ENCODE measurements at places on chromosomes 3 and 15.

DNA sequence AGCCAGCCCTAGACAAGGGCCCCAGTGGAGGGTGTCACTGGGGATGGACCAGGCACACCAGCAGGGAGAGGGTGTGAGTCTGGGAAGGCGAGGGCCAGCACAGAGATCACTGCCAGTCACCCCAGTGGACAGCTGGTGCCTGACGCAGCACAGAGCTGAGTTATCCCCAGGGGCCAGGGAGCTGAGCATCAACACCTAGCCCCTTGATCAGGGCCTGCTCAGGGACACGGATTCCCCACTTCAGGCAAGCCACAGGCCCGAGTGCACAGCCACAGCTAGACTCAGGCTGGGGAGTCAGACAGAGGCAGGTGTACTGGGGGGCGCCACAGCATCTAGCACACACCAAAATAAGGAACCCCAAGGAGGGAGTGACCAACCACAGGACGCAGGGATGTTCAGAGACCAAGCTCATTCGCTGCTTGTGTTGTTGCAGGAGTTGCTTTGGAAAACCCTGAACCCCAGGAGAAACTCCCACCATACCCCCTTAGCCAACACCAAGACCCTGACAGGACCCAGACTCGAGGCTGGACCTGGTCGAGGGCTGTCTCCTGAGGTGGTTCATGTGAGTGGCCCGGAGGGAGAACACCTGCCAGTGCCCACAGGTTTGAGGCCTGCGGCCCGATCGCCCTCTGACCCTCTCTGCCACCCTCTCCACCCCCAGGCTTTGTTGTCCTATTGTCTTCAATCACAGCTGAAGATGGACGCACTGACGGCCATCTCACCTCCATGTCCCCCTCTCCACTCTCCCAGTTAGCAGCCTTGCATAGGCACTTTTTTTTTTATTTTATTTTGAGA is 146.8 kb downstream of the TPRA1 start:
- DNase-seq: no peak

DNA sequence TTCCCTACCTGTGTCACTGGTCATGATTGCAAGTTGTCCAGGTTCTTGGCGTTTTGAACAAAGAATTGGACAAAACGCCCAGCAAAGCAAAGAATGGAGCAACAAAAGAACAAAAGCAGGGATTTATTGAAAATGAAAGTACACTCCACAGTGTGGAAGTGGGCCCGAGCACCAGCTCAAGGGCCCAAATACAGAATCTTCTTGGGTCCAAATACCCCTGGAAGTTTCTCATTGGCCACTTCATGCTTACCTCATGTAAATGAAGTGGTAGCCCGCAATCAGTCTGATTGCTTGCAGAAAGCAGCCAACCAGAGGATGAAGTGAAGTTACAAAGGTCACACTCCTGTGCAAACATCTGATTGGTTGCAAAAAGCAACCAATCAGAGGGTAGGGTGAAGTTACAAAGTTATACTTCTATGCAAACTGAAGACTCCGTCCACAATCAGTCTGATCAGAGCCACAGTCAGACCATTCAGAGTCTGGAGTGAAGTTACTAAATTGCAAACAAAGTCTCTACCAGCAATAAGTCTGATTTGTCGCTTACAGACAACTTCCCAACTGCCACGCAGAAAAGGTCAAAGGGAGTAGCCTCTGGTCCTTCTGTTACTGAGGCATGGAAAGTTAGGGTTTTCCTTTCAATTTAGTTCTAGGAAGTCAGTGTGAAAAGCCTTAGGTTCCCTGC is 8.3 kb upstream of the TM4SF1 start:
- DNase-seq: no peak

DNA sequence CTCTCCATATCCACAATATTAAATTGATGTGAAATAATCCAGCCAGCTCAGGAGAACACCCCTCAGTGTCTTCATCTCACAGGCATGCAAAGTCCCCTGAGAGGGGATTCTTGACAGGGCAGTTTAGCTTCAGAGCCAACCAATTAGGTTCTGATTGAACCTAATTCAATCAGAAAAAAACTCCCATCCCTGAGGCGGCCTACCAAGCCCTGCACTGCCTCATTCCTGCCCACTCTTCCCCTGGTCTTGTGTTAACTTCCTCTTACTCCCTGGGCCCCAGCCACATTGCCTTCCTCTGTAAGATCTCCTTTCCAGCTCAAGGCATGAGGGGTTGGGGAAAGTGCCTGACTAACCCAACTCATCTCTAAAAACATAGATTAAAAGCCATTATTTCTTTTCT is 46.1 kb downstream of the FRMD4B start:
- DNase-seq: no peak

- no peak for DNase-seq
These were observed 13.1 kb downstream of the NPTN start for GRCh38 chr15:73620078-73620477.

GRCh38 chr15:25543196-25543595 is 104.4 kb upstream of the UBE3A start:
- no peak for DNase-seq

DNA sequence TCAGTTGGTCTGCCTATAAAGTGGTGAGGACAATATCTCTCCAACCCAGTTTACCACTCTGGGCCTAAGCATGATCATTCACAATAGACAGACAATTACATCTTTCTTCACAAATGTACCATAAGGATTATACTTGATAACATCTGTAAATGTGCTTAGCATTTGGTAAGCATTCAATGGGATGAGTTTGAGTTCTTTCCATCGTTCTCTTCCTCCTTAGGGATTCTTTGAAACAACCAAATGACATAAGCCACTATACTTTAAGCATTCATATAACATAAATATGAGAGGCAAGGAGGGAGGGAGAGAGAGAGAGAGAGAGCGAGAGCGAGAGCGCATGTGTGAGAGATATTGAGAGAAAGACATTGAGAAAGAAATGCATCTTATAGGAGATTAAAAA is 303.3 kb upstream of the CBLB start:
- no peak for DNase-seq

- DNase-seq: no peak
These were observed at the start of gene TM4SF18 for GRCh38 chr3:149333176-149333859. TM4SF18 (minus strand) TSS chr3:149333636; CDS start chr3:149333382, 254 bp downstream.

DNA sequence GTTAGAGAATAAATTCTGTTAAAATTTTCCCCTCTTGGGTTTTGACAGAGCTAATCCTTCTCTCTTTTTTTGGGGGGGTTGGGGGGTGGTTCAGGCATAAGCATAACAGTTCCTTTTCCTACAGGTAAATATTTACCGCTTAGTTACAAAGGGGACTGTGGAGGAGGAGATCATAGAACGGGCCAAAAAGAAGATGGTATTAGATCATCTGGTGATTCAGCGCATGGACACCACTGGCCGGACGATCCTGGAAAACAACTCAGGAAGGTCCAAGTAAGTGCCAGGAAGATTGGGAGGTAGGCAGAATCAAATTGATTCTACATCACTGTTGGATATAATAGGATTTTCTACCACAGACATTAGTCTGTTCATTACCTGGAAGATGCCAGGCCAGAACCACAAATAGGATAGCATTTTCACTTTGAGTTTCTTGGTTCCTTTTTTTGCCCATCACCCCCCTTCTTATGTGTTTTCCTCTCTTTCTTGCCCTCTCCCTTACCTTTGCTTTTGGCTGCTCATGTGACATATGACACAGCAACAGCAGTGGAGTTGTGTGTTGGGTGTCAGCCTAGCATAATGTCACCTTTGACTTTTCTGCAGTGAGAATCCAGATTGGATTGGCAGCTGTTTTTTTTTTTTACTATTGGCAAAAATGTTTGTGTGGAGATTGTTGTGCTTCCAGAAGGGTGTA is 79.0 kb downstream of the CHD2 start:
- DNase-seq: no peak

DNA sequence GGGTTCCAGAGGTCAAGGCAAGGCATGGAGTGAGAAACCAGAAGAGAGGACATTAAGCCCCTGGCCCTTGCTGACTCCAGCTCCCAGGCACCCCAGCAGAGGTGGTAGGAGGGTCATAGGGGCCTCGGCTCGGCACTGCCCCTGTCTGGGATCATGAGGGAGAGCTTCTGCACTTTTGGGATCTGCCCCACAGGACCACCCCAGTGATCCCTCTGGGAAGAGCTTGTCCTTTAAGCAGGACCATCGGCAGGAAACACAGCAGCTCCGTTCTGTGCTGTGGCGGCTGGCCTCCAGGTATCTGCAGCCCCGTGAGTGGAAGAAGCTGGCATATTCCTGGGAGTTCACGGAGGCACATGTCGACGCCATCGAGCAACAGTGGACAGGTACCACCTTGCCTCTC is 35.5 kb downstream of the ANKDD1A start:
- no peak for DNase-seq

GRCh38 chr3:114112696-114113095 is 56.2 kb downstream of the QTRT2 start:
- DNase-seq: no peak

GRCh38 chr3:134956844-134957243 is 161.8 kb downstream of the EPHB1 start:
- no peak for DNase-seq

- DNase-seq: no peak
These were observed 18.2 kb downstream of the ATP1B3 start for GRCh38 chr3:141894524-141895176.
